ENCODE measurements at places on chromosomes 12 and 14. TPM values are rescaled to one million over a fixed set of nuclear protein-coding genes. Genes with fewer than 3 reads are reported as not detected.

Gene DEPDC4
- total RNA-seq: 2.9 TPM

Gene UNC79
- total RNA-seq: 2.0 TPM

- no peak for DNase-seq
Measured at GRCh38 chr14:61145034-61145902, 135.9 kb downstream of the TMEM30B start.

GRCh38 chr12:726281-727140, 25.9 kb upstream of the WNK1 start:
- DNase-seq: no peak

DNA sequence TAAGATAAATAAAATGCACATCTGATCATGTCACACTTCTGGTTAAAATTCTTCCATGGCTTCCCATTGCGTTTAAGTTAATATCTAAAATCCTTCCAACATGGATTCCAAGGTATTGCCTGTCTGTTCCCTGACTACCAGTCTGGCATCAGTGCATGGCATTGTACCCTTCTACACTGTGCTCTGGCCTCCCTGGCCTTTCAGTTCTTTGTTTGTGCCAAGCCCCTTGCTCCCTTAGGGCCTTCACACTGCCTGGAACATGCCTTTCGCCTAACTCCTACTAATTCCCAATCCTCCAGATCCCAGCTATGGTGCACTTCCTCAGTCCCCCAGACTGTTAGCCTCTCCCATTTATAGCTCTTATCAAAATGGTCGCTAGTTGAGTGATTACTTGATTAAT, 6.3 kb downstream of the CIPC start:
- no peak for DNase-seq

DNA sequence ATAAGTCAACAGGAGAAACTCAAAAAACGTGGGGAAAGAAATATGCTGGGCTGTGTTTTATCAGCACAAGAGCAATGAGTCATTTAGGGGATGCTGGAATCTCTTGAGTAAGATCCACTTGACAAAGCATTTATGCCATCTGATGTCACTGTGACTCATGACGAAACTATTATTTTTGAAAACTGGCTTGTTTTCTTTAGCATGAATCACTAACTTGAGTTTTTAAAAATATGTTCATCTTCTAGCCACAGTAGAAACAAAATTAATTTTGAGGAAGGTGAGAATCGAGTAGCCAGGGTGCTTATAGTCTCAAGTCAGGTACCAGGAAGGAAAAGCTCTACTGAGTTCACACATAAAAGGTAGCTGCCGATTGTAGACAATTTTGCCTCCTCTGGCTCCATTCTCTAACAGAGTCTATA, 456.2 kb upstream of the MGAT4C start:
- no peak for DNase-seq
